Activated naive CD8-positive, alpha-beta T cell treated with anti-CD3 and anti-CD28 coated beads for 36 hours (primary cell): ENCODE measurements at places on chromosomes 5 and 9. TPM values are rescaled to one million over a fixed set of nuclear protein-coding genes. Genes with fewer than 3 reads are reported as not detected.

GRCh38 chr5:23820765-23821471 is 313.5 kb downstream of the PRDM9 start:
- DNase-seq: no peak

DNA sequence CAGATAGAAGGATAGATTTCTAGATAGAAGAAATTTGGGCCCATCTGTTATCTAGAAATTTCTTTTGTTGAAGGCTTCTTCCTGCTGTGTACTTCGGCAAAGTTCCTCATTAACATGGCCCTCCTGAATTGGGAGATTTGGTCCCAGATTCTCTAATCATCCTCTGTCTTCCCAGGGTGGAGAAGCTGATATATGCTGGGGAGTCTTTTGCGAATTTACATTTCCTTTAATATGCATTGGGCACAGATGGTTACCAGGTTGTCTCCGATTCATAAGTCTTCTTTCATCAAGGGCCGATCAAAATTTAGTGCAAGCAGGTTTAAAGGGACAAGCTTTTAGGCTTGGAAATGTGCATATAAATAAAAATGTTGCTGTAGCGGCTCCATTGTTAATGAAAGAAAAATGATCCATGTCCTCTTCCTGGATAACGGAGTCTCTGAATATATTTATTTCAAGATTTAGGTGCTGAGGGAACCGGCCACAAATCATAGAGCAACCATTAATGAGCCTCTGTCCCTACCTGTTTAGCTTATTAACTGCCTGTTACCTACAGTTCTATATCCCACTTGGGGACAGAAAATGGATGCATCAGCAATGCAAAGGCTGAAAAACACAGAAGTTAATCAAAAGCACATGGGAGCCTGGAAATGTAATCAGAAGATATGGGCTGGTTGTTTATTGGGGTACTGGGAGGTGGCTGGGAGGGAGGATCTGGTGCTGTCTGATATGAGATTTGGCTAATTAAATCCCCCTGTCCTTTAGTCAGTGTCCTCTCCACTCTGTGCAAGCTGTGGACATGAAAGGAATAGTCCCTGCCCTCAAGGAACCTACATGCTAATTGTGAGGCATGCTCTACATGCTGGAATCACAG is 234.7 kb downstream of the MAN2A1 start:
- DNase-seq: no peak

The TMOD1 gene
- 1.5 TPM for total RNA-seq

GRCh38 chr5:125272357-125272756 is 525.9 kb upstream of the ZNF608 start:
- no peak for DNase-seq

DNA sequence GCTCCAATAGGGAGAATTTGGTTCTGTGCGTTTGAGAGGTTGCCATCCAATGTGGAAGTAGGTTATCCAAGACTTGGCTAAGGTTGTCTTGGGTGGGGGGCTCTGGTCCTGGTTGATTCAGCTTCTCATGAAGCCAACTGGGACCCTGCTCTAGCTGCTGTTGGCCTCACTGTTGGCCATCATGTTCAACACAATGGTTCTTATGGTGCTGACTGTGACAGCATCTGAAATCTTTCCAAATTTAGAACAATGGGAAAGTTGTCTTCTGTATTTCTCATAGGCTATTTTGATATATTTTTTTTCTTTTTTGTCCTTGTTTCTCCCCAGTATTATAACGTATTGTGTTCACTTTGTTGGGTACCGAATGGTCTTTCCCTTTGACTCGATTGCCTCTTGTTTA is 71.9 kb downstream of the GDNF start:
- DNase-seq: no peak
